Cardiac muscle cell (in vitro differentiated cells and primary cell): ENCODE measurements at places on chromosomes 1 and 21.

DNA sequence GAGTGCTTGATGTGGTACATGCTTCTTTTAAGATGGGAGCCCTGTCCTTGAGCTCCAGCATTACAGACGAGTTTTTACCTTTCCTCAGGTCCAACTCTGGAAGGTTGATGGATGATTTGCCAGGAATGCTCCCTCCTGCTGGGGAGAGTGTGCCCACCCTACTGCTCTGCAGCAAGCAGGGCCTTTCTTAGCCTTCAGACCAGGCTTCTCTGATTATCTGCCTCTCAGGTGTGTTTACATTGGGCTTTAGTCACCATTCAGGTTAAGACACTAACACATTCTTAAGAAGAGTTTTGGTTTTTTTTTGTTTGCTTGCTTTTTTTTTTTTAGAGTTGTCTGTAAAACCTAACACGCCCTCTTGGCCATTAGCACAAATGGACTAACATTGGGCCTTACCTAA lies 301.8 kb downstream of the KCNT2 start:
- no peaks in the 10 kb centered on the region for H3K4me1 ChIP-seq
- no peak overlapping the region for H3K4me3 ChIP-seq
- DNase-seq = no peak
- H3K27me3 ChIP-seq = no peaks in the 10 kb centered on the region

- H3K4me1 ChIP-seq = no peaks in the 10 kb centered on the region
- peaks cover 4% of the 10 kb centered on the region for H3K27me3 ChIP-seq
- no peak for DNase-seq
- H3K4me3 ChIP-seq = no peak overlapping the region
- H3K36me3 ChIP-seq = no peaks in the 10 kb centered on the region
Observed at GRCh38 chr1:115929881-115930280, 46.4 kb upstream of the SLC22A15 start.

DNA sequence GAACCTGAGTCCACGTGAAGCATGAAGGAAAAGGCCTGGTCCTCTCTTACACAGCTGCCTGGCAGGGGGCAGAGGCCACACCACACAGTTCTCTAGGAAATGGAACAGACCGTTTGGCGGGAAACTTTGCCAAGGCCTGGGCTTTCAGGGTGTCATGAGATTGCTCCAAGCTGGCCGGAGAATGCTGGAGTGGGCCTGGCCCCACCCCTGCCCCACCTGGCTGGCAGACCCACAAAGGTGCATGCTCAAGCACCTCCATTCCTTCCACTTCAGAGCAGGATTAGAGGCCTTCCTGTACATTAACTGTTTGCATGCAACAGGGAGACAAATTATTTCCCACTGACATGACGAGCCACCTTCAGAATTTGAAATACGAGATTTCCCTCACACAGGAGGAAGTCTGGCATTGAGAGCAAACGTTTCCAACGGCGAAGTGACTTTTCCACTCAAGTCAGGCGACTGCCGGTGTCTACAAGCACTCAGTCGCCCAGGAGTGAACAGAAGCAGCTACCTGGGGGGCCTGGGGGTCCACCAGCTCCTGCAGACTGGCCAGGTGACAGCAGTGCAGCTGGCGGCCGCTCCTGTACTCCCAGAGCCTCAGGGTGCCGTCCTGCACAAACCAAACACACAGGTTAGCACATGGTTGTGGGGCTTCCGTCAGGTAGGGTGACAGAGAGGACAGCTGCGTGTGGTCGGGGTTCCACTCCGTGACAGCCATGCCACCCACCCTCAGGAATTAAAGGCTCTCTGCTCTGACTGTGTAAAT lies 24.0 kb downstream of the WDR4 start:
- no peak overlapping the region for H3K4me3 ChIP-seq
- no peak overlapping the region for H3K27ac ChIP-seq
- peaks cover 25% of the 10 kb centered on the region for H3K36me3 ChIP-seq
- H3K4me1 ChIP-seq = no peaks in the 10 kb centered on the region

- H3K36me3 ChIP-seq = no peaks in the 10 kb centered on the region
- no peak overlapping the region for H3K4me3 ChIP-seq
- DNase-seq = no peak
Observed at GRCh38 chr1:167584581-167584980, 31.0 kb upstream of the CREG1 start.

DNA sequence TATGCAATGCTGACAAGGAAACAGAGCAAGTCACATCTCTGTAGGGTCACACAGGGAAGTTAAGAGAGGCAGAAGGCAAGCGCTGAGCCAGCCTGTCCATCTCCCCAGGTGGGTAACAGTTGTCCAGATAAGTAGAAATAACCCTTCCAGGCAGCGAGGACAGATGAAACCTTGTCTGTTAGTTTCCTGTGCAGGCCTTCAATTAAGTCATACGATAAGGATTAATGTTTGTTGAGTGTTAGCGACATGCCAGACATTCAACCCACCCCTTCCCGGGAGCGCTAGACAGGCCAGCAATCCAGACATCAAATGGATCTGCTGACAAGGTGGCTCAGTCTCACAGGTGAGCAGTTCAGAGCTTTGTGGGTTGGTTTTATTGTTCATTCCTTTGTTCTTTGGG lies 221.5 kb upstream of the FMN2 start:
- H3K36me3 ChIP-seq = no peaks in the 10 kb centered on the region
- H3K4me1 ChIP-seq = no peaks in the 10 kb centered on the region
- H3K4me3 ChIP-seq = no peak overlapping the region
- no peak for DNase-seq
- no peaks in the 10 kb centered on the region for H3K27me3 ChIP-seq
- no peak overlapping the region for H3K27ac ChIP-seq

DNA sequence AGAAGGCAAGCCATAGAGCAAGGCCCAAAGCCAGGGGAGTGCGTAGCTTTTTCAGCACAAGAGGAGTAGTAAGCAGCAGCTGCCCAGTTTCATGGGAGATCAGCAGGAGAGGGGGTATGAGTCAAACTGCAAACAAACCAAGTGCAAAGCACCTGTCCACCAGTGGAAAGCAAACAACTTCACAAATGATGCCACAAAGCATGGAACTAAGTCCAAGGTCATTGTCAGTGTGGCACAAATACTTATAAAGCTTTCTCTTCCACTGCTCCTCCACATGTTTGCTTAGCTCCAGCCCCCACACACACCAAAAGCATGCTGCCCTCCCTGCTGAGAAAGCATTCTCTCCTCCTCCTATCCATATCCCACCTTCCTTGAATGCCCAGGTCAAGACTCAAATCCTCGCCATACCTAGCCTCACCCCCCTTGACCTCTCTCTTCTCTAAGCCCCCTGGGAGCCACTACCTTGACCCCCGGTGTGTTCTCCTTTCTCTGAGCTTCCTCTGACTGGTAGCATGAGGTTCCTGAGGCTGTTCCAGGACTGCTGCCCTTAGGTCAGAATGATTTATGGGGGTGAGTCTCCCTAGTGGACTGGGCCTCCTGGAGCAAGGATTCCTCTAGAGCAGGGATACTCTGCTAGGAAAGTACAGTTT lies 70.4 kb downstream of the DMAP1 start:
- no peak overlapping the region for H3K27ac ChIP-seq
- peaks cover 9% of the 10 kb centered on the region for H3K36me3 ChIP-seq
- peaks cover 9% of the 10 kb centered on the region for H3K4me1 ChIP-seq
- DNase-seq = no peak
- H3K27me3 ChIP-seq = no peaks in the 10 kb centered on the region

DNA sequence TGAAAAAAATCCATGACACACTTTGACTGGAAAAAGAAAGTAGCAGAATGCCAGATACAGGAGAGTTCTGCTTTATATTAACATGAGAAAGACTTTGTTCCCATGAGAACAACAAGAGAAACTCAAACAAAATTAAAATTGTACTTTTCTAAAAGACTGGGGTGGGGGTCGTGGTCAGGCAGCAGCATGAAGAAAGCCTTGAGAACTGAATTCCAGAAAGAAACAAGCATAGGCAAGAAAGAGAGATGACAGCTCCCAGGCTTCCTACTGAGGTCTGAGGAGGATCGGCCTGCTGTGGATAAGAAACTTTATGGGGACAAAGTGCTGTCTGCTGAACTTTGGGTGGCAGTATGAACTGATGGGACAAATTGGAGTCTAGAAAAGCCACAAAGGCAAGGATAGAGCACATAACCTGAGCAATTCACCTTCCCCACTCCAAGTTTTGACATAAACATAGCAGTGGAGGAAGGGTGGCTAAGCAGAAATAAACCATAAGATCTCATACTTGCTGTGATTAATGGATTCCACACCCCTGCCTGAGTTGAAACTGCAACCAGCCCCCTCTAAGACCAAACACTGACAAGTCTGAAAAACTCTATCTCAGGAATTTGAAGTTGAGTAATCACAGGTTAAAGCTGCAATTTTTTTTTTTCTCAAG lies 43.7 kb downstream of the COL6A1 start:
- H3K4me1 ChIP-seq = peaks cover 23% of the 10 kb centered on the region
- H3K27ac ChIP-seq = peak overlapping the region; percentile 81
- no peak overlapping the region for H3K4me3 ChIP-seq
- peak; percentile 27 for DNase-seq
- H3K27me3 ChIP-seq = no peaks in the 10 kb centered on the region

- peaks cover 9% of the 10 kb centered on the region for H3K27me3 ChIP-seq
- H3K4me1 ChIP-seq = no peaks in the 10 kb centered on the region
- DNase-seq = no peak
- no peaks in the 10 kb centered on the region for H3K36me3 ChIP-seq
- no peak overlapping the region for H3K27ac ChIP-seq
Observed at GRCh38 chr1:209207126-209207700, 376.3 kb upstream of the CAMK1G start.

DNA sequence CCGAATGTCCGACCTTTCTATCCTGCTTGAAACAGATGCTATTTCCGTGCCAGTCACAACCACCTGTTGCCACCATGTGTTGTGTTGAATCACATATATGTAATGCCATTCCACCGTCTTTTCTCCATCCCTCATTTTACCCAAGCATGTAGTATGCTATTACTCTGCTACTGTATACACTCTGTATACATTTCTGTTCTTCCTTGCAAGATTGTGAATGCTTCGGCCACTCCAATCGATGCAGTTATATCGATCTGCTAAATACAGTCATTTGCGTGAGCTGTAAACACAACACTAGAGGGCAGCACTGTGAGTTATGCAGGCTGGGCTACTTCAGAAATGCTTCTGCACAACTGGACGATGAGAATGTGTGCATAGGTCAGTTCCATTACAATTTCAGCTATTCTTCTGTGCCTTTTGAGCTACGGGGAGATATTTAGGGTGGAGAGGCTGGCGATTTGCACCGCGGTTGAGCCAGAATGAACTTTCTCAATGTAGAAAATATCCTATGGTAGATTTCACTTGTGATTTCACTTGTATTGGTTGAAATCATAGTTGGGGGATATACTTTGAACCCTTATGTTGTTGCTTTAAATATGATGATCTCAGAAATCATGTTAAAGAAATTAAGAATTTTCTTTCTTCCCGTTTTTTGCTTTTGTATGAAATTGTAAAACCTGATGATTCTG lies 289.8 kb downstream of the NTNG1 start:
- peak; percentile 79 for DNase-seq
- no peak overlapping the region for H3K4me3 ChIP-seq
- no peaks in the 10 kb centered on the region for H3K27me3 ChIP-seq
- no peaks in the 10 kb centered on the region for H3K4me1 ChIP-seq
- no peak overlapping the region for H3K27ac ChIP-seq

DNA sequence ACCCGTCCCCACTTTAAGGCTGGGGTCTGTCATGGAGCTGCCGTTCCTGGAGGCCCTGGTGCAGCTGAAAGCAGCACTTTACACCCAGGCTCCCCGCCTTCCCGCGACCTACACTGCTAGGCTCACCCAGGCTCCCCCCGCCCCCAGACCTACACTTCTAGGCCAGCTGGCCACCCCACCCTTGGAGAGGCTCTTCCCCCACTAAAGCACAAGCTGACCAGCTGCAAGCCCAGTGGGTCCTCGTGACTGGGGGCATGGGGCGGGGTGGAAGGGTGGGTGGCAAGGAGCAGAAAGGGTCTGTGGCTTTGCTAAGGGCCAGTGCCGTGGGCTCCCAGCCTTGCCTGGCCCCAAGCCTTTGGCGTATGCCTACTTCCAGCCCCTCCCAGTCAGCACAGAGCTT lies 9.7 kb upstream of the ARHGEF16 start:
- H3K4me3 ChIP-seq = no peak overlapping the region
- H3K27ac ChIP-seq = no peak overlapping the region
- H3K27me3 ChIP-seq = no peaks in the 10 kb centered on the region
- H3K36me3 ChIP-seq = no peaks in the 10 kb centered on the region

DNA sequence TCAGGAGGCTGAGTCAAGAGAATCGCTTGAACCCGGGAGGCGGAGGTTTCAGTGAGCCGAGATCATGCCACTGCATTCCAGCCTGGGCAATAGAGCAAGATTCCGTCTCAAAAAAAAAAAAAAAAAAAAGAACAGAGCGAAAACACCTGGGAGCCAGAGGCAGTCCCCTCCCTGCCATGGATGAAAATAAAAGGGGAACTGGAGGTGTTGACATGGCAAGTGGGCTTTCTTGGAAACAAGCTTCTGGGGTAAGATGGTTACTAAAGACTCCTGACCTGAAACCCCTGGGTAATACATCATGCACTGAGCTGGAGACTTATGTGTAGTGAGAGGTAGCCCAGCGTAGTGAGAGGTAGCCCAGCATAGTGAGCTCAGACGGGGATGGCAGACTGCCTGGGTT lies 31.6 kb downstream of the ADCY10 start:
- no peak for DNase-seq
- H3K27me3 ChIP-seq = no peaks in the 10 kb centered on the region
- H3K27ac ChIP-seq = no peak overlapping the region
- peaks cover 16% of the 10 kb centered on the region for H3K4me1 ChIP-seq
- H3K36me3 ChIP-seq = no peaks in the 10 kb centered on the region

DNA sequence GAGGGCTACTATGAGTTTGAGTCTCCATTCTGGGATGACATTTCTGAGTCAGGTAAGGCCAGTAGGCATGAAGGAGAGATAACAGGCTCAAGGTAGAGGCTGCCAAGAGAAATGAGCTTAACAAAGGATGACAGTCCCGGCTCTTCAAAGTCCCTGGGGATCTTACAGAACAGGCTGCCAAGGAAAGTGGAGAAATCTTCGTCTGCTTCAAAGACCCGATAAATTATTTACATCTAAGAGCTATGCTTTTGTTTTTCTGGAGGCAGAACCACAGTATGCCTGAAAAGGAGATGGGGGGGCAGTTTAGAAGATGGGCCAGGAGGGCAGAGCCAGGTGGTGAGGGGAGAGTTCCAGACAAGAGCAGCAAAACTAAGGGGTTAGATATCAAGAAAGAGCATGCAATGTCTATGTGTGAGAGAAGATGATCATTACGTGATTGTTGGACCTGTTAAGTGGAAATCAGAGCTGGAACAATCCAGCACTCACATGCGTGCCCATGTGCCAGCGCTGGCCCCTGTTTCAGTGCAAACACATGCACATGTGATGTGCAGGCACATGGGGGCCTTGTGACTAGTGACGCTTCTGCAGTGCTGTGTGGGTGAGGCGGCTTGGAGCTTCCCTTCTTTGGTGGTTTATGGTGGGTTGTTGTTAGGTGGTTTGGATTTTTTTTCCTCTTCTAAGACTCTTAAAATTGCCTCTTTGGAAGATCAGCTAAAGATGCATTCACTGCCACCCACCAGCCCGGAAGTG lies 25.7 kb downstream of the CAMK1G start:
- H3K27me3 ChIP-seq = no peaks in the 10 kb centered on the region
- no peaks in the 10 kb centered on the region for H3K36me3 ChIP-seq
- DNase-seq = no peak
- H3K4me3 ChIP-seq = no peak overlapping the region

GRCh38 chr1:35590476-35591040 lies 17.4 kb downstream of the TFAP2E start:
- no peak overlapping the region for H3K4me3 ChIP-seq
- no peaks in the 10 kb centered on the region for H3K27me3 ChIP-seq
- H3K36me3 ChIP-seq = no peaks in the 10 kb centered on the region
- H3K4me1 ChIP-seq = no peaks in the 10 kb centered on the region
- no peak for DNase-seq
